CD4-positive, alpha-beta T cell treated with Interleukin-2 at 100 ng/mL for 4 hours (primary cell): ENCODE measurements at places on chromosomes 7 and 10.
A peak's percentile ranks its signal among the peaks of the same experiment; 100 is the strongest.

GRCh38 chr10:72316386-72316700 lies 38.4 kb downstream of the DNAJB12 start:
- no peak for DNase-seq

DNA sequence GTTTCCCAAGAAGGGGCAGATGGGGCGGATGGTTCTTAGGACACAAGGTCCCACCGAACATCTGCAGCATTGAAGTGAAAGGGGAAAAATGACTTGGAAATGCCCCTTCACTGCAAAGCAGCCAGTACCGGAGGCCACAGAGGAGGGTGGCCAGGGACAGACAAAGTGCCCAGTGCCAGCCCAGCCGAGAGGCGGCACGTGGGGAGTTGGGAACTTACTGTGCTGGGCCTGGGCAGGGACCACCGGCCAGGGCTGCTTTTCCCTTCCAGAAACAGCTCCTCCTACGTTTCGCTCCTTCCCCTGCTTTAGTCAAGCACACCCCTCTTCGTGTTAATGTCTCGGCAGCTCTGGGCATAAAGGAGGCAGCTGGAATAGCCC lies 129.2 kb downstream of the TNS3 start:
- no peak for DNase-seq

- no peak for DNase-seq
Measured at GRCh38 chr7:35263396-35263795, 9.5 kb upstream of the TBX20 start.

GRCh38 chr10:30811276-30812017 lies 181.9 kb upstream of the LYZL2 start:
- DNase-seq: peak; percentile 6

GRCh38 chr10:86757113-86757972 lies 924 bp downstream of the BMPR1A start:
- DNase-seq: no peak

GRCh38 chr10:103512591-103513379 lies 19.3 kb downstream of the NEURL1 start:
- no peak for DNase-seq
